ENCODE measurements at places on chromosomes 6 and 20.

DNA sequence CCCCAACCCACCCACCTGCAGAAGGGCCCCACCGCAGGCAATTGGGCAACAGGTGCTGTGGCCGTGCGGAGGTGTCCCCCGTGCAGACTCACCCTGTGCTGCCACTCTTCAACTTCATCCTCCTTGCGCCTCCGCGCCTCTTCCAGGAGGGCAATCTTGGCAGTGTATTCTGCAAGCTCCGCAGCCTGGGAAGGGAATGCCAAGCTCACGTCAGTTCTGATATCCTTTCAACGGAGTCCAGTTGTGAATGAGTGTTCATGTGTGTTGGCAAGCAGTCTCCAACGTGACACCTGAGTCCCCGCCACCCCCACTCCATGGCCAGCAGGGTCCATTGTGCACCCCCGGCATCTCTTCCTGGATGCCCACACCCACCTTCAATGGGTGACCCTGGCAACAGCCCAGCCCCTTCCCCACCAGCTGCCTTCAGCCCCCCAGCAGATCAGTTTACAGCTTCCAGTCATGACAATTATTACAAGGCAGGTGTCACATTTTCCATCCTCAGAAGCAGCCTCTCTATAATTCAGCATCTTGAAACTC is 49.9 kb downstream of the EZR start:
- no peak for DNase-seq

DNA sequence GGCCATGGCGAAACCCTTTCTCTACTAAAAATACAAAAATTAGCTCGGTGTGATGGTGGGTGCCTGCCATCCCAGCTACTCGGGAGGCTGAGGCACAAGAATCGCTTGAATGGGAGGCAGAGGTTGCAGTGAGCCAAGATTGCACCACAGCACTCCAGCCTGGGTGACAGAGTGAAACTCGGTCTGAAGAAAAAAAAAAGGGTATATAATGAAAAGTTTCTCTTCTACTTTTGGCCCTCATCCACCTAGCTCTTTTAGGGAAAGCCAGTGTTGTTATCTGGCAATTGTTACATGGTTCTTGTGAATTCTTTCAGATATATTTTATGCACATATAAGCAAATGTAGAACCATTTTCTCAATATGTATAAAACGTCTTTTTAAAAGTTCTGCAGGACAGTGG is 19.0 kb downstream of the KIF3B start:
- no peak for DNase-seq

DNA sequence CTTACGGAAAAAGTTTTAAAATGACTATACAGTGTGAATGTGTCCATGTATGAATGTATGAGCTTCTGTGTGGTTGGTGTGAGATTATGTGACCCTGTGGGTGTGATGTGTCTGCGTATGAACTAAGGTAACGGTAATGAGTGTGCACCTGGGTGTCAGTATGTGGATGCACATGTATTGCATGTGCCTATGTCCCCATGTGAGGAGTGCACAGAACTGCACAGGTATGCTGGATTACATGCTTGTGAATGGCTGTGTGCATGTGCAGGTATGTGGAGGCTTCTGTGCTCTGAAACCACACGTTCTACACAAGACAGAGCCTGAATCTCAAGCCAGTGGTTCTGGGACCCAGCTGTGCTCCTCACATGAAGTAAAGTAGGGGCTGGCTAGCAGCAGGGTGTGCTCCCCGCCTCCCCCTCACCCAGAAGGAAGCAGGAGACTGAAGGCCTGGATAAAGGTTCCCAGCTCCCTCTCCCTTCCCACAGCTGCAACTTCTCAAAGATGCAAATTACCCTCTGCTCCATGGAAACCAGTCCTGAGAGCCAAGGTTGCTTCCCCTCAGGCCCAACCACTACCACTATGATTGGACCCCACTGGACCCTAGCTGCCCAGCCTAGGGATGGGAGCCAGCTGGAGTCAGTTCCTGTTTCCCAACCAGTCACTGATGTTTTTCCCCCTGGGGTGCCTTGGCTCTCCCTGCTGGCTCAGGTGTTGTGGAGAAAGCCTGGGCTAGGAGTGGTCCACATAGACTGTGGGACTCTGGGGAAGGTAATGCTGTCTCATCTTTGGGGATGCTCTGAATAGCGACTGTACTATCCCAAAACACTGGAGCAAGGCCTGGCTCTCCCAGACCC is 24.8 kb upstream of the SPDEF start:
- no peak for DNase-seq

DNA sequence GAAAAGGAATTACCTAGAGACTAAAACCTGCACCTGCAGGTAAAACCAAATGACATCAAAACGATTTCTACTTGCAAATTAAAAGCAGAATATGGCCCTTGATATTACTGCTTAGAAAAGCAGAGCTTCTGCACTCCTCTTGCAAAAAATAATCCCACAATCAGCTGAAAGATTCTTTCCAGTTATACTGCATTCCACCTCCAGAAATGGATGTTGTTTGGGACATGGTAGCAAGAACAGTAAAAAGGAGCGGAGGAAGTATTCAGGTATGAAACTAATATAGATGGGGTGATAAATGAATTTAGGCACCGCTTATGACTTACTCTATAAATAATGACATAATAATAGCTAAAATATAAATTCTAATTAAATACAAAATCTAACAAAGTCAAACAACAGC is 14.9 kb downstream of the ATXN1 start:
- no peak for DNase-seq

GRCh38 chr20:63606686-63607085 is 20.2 kb downstream of the GMEB2 start:
- no peak for DNase-seq
